ENCODE measurements at places on chromosomes 2 and 18.

- DNase-seq = no peak
These were observed 240.7 kb upstream of the EPAS1 start for GRCh38 chr2:46056541-46056940.

- DNase-seq = peak; percentile 90
These were observed 498 bp downstream of the ITGAV start for GRCh38 chr2:186590350-186590758.

GRCh38 chr2:17756668-17757067 is 2.7 kb downstream of the GEN1 start:
- no peak for DNase-seq

- no peak for DNase-seq
These were observed 420.3 kb upstream of the CHAC2 start for GRCh38 chr2:53347269-53347668.

DNA sequence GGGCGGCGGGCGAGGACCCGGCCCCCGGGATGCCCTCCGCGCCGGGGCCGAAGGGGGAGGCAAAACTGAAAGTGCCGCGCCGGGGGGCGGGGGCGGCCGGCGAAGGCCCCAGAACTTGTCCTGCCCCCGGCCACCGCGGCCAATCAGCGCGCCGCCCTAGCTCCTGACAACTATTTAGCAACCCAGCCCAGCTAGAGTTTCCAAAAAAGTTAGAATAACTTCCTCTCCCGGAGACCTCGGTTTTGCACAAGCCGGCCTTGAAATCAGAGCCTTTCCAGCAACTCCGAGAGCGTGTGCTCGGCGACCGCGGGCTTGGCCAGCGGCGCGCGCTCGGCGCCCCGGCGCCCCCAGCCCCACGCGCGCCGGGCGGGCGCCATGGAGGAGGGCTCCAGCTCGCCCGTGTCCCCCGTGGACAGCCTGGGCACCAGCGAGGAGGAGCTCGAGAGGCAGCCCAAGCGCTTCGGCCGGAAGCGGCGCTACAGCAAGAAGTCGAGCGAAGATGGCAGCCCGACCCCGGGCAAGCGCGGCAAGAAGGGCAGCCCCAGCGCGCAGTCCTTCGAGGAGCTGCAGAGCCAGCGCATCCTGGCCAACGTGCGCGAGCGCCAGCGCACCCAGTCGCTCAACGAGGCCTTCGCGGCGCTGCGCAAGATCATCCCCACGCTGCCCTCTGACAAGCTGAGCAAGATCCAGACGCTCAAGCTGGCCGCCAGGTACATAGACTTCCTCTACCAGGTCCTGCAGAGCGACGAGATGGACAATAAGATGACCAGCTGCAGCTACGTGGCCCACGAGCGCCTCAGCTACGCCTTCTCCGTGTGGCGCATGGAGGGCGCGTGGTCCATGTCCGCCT is at the start of gene TWIST2:
Gene TWIST2, plus strand, starts transcription at position 245 of the 850 bp plus-strand sequence. Its CDS starts 131 bp downstream, at position 376.
- peak; percentile 74 for DNase-seq

DNA sequence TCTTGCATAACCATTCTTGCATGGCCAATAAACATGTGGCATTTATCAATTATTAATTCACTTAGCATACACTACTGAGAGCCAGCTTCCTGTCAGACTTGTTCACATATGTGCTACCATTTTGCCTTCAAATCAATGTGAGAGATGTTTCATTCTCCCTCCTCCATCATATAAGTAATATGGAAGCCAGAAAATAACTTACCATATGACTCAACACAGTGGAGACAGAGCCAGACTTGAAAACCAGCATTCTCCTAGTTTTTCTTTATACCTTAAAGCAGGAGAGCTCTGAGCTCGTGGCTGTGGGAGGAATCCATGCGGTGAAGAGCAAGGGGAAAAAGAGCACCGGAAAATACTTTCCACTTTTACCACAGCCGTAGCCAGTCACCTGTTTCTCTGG is 215.0 kb upstream of the LRATD1 start:
- DNase-seq = peak; percentile 30

DNA sequence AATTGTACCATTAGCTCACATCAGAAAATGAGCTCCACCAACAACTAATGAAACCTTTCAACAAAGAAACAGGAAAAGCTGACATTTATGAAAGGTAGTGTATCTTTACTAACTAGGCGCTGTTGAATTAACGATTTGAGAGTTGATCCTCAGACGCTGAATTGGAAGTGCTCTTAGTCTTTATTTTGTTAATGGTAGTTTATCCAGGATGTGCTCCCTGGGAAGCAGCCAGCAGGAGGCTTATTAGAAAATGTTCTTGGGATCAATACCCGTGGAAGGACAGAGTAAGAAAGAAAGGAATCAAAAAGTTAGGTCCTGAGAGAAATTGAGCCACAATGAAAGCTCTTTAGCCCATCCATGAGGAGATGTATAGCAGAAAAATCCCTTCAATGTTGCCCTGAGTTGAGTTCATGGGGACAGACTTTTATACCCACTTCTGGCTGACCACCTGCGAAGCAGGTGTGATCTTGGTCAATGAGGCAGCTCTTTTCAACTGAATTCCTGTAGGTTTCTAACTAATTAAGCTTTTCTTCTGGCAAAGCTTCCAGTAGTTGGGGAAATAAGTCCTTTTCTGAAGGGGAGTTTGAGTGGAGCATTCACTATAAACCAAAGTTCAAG is 492.6 kb upstream of the REG3G start:
- no peak for DNase-seq

DNA sequence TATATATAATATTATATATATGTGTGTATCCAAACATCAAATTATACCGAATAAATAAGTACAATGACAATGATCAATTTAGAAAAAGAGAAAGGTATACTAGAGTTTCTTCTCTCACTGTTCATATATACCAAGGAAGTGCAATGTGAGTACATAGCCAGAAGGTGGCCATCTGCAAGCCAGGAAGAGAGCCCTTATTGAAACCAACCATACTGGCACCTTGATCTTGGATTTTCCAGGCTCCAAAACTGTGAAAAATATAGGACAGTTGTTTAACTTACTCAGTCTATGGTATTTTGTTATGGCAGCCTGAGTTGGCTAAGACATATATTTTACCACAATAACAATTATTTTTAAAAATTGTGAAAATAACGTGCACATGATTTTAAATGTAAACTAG is 1490.2 kb upstream of the SLC39A10 start:
- no peak for DNase-seq

DNA sequence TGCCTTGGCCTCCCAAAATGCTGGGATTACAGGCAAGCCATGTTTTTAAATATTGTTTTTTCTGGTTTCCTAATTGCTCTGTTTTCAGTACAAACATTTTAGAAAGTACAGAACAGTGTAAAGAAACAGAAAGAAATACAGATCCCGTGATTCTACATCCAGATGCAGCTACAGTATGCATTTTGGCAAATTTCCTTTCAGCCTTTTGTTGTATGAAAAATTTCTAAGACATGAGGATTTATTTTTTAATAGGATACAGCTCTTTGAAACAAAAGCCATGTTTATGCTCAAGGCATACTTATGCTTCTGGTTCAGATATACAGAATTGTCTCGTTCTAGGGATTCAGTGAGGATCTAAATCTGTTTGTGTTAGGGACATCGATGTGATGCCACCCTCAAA is 109.5 kb downstream of the MAP2 start:
- no peak for DNase-seq

DNA sequence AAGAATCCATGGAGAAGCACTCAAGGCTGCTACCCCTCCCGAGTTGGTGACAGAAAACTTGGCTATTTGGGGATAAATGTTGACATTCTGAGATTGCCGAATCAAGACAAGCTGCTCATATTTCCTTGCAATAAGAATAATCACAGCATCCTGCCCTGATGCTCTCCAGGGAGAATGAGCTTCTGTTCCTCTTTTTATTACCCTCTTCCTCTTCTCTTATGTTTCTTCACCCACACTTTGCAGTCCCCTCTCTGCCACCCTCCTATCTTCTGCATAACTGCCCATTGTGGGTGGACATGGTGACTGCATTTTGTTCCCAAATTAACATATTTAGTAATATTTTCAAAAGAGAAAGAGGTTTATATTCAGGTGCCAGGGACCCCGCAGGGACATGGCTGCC is 11.9 kb upstream of the MSGN1 start:
- DNase-seq = no peak

DNA sequence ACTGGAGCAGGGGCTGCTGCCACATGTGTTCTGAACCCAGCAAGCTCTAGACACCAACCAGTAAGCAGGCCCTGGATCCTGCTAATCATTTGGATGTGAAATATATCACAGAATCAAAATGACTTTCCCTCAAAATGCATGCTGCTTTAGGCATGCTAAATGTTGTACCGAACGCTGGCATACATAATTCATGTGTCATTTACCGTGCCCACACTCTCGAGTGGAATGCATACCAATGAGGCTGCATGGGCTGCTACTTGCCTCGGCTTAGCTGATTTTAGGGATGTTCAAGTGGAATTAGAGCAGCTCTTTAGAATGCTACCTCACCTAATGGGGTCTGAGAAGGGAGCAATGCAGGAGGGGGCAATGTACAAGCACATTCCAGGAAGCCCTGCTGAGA is 509.6 kb upstream of the RAB6C start:
- no peak for DNase-seq

DNA sequence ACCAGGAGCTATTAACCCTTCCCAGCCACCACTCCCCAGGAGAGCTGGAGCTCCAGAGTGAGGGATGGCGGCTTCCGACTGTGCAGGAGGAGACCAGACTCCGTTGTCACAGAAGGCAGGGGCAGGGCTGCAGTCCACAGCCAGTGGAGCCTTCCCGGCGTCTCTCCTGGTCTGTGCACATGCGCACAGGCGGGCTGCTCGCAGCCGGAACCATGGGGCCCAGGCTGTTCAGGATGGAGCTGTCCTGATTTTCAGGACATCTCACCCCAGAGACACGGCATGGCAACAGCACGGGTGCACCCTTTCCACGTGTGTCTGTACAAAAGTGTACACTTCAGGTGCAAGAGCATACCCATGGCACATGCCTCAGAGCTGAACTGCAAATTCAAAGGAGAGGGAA is 28.9 kb downstream of the EIPR1 start:
- peak; percentile 56 for DNase-seq

DNA sequence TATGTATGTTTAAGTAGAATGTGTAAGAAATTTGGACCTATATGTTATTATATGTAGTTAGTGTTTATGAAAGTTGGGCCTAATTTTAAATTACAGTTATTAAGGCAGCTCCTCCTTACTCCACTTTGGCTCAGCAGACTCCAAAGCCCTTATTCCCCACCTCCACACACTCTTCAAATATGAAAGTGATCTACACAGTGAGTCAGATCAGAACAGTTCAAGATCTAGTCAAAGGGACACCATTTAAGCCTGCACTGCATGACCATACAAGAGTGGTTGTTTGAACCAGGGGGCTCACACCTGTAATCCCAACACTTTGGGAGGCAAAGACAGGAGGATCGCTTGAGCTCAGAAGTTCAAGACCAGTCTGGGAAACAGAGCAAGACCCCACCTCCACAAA is 21.2 kb upstream of the PMAIP1 start:
- DNase-seq = no peak

- no peak for DNase-seq
These were observed 690.0 kb downstream of the ARHGAP15 start for GRCh38 chr2:143819190-143819735.

DNA sequence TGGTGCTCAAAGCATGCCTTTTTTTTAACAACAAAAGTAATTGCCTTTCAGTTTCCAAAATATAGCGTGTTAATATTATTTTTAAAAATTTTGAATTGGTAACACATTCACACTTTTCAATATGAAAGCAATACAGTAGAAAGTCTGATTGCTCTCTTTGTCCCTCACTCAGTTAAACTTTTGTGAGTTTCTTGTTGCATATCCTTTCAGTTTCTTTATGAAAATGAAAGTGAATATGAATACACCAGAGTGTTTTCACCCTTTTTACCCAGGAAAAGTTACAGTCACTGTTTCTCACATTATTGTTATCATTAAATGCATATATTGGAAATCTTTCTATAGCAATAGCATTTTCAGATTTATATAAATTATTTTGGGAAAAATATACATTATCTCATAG is 377.4 kb upstream of the CRIM1 start:
- no peak for DNase-seq

DNA sequence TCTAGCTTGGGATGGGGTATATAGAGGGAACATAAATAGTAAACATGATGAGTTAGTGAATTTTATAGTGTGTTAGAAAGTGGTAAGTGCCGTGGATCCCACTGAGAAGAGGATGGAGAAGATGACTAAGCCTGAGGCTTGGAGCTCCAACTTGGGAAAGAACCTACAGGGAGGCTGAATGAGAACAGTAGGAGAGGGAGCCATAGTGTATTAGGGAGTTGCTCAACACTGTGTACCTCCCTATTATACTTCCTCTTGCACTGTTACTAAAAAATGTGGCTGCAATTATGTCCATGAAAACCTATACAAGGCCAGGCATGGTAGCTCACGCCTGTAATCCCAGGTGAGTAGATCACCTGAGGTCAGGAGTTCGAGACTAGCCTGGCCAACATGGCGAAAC is 2.9 kb upstream of the SLC19A3 start:
- DNase-seq = no peak

DNA sequence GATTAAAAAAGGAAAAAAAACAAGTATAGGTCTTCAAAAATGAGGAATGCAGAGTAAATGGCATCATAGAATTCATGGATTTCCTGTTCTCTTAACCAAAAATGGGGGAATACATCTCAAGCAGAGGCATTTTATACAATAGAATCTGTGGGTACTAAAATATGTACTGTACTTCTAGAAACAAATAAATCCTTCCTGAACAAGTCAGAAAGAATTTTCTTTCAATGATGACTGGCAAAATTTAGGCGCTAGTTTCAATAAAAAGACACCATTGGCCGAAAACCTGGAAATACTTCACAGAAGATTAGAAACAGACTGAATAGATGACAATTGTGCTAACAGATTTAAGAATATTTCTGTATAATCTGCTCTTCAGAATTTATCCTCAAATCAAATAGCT is 15.1 kb downstream of the TRAK2 start:
- no peak for DNase-seq

Data from retina (tissue), 1 donor.